Immature natural killer cell (primary cell): ENCODE measurements at places on chromosomes 7 and 10.

GRCh38 chr10:127354992-127355391, 158.6 kb upstream of the INSYN2A start:
- no peak for DNase-seq

DNA sequence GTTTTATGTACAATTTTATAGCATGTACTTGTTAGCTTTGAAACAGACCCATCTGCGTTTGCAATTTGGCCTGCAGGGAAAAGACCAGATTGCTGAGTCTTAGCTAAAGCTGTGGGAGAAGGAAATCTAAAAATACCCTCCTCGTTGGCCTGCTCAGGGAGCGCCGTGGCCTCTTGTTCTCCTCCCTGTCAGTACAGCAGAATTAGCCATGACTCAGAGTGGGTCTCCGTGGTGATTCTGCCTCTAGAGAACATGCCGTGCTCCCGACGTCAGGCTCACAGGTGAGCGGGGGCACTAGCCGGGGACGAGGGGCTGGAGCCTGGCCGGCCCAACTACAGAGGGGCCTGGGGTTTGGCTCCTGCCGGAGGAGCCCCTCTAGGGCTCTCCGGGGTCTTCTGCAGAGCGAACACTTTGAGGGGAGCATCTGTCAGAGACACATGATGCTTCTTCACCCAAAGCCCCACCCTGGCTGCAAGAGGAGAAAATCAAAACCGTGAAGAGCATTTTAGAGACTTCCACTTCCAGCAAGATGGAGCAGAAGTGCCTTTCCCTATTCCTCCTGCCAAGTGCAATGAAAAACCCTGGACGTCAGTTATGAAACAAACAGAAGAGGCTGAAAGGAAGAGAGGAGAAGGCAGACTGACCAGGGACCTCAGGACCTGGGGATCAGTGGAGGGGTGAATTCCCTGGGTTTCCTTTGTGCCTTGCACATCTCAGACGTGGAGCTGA, 98.9 kb downstream of the LHPP start:
- DNase-seq, result no peak

DNA sequence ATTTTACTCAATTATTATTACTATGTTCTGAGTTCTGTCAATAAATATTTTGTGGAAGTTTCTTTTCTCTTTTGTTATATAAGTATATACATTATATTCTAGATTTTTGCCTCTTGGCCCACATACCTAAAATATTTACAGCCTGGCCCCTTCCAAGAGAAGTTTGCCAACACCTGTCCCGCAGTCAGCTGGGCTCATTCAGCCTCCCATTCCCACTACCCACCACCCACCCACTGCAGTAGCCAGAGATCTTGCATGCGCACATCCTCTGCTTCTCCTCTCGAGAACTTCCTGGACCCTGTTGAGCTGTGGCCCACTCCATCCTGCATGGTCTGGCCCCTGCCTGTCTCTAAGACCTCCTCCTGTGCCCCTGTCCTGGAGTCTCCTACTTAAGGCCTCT, 33.6 kb downstream of the WIPF3 start:
- no peak for DNase-seq

DNA sequence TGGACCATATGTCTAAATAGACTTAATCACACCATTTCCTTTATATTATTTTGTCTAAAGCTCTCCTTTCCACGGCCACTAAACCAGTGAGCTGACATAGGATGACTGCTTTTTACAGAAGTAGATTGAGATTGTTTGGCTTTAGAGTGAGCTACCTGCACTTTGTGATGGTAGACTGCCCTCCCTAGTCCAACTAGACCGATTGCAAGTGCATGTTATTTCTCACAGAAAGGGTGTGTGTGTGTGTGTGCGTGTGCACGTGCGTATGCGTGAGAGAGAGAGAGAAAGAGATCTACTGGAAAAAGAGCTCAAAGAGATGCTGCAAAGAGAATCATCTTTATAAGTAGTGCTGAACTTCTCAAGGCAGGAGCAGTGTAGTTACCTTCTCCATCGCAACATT, 60.7 kb downstream of the VCL start:
- peak; percentile 32 for DNase-seq

DNA sequence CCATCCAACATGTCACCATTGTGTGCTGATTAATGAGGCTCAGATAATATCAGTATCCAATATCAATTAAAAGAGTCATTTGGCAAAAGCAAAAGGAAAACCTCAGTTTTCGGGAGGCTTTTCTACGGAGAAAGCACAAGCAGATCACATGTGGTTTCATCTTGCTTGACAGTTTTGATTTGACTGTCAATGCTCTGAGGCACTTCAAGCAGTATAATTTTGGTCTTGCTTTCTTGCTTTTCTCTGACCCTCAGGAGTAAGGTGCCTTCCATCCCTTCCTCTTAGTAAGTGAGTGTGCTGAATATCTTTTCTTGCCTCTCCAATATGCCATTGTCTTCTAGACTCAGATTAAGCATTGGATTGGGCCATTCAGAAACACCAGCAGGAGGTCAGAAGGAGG, 115.5 kb upstream of the CALCR start:
- DNase-seq, result no peak

GRCh38 chr10:102653060-102653459, 8.8 kb downstream of the TRIM8 start:
- no peak for DNase-seq

DNA sequence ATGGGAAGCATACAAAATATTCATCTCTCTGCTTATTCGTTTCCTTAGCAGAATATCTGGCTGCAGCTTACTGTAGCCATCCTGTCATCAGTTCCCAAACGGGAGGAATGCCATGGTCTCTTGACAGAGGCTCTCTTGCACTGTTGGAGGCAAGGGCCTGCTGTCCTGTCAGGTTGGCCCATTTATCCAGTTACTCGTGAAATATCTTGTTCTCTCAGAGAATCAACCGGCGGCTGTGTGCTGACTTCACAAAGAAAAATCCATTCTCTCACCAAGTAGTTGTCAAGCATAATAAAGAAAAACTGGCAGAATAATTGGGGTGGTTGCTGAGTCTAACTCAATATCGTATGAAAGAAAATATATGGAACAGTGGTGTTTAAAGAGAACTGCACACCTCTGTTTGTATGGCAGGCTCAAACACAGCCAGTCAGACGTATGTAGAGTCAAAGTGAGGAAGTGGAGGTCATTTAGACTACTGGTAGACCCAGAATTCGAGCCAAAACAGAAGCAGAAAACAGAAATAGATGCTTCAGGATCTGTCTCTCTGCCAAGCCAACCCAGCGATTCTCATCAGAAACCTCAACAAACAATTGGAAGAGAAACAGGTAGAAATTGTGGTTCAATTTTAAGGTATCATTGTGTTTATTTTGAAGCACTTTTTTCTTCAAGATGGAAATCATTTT, 349.2 kb upstream of the PRKCQ start:
- peak; percentile 30 for DNase-seq

GRCh38 chr10:30472414-30473155, 38.6 kb downstream of the MAP3K8 start:
- no peak for DNase-seq

GRCh38 chr7:7203813-7204575, 21.6 kb downstream of the C1GALT1 start:
- no peak for DNase-seq

DNA sequence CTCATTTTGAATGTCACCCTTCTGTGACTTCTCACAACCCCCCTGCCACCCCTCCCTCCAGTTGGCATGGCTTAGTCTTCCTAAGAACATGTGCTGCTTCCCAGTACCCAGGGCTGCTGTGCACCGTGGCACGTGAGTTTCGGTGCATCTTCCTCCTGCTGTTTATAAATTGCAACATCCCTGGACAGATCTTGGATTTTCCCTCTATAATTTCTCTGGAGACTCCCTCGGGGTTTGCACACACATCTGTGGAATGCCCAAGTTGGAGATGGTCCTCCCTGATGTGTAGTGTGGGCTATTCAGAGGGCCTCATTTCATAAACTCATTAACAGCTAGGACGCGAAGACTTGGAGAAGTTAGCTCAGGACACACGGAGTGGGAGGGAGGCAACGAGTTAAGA, 52.9 kb downstream of the IKZF1 start:
- no peak for DNase-seq

- DNase-seq, result no peak
Observed at GRCh38 chr7:131357282-131357880, 29.7 kb downstream of the MKLN1 start.

DNA sequence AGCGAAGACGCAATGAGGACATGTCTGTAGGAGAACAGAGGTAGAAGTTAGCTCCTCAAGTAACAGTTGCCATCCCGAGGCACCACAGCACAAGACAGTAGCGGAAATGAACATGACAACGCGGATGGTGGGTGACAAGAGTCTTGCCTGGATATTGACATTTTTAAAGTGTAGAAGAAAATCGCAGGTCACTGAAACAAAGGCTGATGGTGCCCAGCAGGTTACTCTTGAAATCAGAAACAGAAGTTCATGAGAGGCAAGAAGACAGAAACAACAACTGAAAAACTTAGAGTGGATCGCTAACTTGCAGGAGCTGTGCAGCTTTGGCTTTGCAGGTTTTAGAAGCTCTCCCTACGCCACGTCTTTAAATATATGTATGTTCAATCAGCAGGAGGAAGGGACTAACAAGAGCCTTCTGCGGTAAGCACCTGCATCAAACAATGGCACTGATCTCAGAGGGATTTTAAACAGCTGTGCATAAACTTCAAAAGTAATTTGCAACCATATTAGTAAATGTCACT, 1.8 kb downstream of the PRKCQ start:
- DNase-seq, result peak; percentile 21

DNA sequence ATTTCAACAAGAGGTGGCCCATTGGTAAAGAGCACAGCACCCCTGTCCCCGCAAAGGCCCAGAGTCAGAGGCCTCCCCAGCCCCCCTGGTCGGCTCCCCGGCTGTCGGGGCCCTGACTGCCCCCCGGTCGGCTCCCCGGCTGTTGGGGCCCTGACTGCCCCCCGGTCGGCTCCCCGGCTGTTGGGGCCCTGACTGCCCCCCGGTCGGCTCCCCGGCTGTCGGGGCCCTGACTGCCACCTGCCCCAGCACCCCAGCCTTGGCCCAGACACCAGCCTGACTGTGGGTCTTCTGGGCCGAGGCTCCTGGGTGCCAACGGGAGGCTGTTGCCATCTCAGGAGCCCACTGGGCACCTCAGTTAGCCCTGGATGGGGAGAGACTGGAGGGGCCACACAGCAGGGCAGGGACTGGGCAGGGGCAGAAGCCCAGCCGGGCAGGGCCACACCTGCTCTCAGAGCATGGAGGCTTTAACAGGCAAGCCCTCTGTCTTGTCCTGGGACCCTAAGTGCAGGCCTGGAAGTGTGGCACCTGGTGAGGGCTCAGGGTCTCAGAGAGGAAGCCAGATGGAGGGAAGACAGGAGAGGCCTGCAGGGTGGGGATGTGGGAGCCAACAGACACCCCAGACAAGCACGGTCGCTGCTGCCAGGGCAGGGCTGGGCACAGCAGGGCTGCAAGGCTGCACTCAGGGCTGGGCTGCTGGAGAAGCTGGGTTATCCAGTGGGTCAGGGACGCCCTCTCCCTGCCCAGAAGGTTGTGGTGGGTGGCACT, 56.5 kb downstream of the JAKMIP3 start:
- no peak for DNase-seq

DNA sequence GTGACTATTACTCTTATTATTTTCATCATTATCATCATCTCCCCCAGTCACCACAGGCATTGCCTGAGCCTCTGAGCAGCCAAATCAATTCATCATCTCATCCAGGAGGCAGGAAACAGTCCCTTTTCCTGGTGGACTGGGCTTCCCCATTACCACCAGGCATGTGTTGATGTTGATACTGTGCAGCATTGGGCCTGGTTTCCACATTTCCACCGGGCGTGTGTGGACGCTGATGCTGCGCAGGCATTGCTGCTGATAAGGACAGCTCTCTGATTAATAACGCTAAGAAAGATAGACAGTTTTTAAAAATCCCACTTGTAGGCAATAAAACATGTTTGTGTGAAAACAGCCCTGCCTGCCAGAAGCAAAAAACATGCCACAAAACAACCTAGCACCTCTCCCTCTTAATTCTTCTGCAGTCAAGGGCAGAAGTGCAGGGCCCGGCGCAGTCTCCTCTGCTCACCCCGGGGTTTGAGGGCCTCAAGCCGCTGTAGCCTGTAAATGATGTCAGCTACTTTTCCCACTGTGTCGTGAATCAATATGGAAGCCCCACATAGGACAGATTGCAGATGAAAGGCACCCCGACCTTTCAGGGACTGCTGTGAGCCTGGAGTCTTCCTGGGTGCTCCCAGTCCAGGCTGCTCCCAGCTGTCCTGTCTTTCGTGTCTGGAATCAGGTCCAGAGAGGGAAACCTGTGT, 216.0 kb downstream of the WDR37 start:
- no peak for DNase-seq

DNA sequence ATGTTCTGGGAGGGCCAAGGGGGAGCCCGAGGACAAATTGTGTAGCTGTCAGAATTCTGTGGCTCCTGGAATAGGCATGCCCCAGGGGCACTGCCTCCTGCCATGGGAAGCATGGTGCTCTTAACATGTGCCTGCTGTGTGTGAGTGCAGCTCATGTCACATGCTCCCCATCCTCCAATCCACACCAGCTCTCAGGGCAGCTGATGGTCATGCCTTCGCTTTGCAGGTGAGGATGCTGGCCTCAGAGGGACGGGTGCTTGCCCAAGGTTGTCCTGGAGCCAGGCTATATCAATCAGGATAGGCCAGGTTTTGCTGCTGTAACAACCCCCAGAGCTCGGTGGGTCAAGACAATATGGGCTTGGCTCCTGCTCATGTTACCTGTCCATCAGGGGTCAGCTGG, 303.4 kb downstream of the RPS24 start:
- no peak for DNase-seq

DNA sequence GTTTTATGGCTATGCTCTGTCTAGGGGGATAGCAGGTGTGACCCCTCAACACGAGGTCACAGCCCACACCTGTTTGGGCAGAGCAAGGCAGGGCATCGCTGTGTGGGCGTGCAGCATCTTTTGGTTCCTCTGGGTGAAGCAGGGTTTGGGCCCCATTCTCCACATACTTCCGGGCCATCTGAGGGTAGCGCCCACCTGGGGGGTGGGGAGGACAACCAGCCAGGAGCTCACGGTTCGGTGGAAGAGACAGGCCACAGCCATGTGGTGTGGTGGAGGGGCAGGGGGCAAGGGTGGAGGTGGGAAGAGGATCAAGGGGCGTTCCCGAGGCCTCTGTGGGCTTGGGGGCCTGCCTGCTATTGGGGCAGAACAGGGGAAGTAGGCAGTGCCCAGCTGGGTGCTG, 2.4 kb downstream of the SH2B2 start:
- DNase-seq, result no peak

GRCh38 chr7:55381696-55382095, 16.6 kb downstream of the LANCL2 start:
- DNase-seq, result no peak

- no peak for DNase-seq
Observed at GRCh38 chr10:75935240-75935639, 503.8 kb downstream of the LRMDA start.

DNA sequence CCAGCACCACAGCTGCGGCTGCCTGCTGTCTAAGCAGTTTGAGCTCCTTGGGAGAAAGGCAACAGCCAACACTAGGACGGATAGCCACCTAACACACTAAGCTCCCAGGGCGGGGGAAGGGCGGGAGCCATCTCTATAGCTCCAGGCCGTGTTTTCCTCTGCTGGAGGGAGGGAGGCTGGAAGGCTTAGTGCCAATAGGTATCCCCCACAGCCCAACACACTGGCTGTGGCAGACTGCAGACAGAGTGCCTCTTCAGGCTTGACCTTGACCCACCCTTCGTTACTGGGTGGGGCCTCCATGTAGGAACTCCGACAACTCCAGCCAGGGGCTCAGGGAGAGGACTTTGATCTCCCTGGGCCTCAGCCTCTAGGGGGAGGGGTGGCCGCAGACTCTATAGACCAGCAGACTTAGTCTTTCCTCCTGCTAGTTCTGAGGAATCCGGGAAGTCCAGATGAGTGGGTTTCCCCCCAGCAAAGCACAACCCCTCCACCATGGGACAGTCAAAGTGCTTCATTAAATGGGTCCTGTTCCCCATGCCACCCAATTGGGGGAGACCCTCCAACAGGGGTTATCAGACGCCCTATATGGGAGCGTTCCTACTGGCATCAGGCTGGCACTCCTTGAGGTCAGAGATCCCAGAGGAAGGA, 314.4 kb upstream of the MKI67 start:
- DNase-seq, result no peak
